ENCODE measurements at places on chromosomes 6 and 20. TPM values are rescaled to one million over a fixed set of nuclear protein-coding genes. Genes with fewer than 3 reads are reported as not detected.

GRCh38 chr6:33251395-33252012 lies 20.2 kb downstream of the VPS52 start:
- peak overlapping the region; percentile 73 for H3K27ac ChIP-seq
- H3K36me3 ChIP-seq, result peaks cover 32% of the 10 kb centered on the region
- peaks cover 39% of the 10 kb centered on the region for H3K4me1 ChIP-seq
- H3K4me3 ChIP-seq, result peak overlapping the region; percentile 20
- peaks cover 3% of the 10 kb centered on the region for H3K27me3 ChIP-seq
- DNase-seq, result no peak

DNA sequence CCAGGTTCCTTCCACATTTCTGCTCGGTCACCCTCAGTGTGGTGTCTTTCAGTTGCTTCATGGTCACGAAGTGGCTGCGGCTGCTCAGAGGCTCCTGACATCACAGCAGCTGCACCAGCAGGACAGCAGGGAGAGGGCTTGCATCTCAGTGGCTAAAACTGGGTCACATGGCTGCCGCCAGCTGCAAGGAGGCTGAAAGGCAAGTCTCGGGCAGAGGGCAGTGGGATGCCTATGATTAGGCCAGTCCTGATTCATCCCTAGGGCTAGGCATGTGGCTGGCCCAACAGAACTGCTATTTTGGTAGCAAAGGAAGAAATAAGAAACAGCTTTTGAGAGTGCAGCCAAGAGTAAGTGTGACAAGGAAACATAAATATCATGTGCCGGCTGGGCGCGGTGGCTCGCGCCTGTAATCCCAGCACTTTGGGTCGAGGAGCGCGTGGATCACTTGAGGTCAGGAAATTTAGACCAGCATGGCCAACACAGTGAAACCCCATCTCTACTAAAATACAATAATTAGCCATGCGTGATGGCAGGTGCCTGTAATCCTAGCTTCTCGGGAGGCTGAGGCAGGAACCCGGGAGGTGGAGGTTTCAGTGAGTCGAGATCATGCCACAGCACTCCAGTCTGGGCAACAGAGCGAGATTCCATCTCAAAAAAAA lies 46.6 kb downstream of the RBM38 start:
- peaks cover 46% of the 10 kb centered on the region for H3K4me1 ChIP-seq
- no peak overlapping the region for H3K4me3 ChIP-seq
- no peaks in the 10 kb centered on the region for H3K27me3 ChIP-seq
- DNase-seq, result no peak

DNA sequence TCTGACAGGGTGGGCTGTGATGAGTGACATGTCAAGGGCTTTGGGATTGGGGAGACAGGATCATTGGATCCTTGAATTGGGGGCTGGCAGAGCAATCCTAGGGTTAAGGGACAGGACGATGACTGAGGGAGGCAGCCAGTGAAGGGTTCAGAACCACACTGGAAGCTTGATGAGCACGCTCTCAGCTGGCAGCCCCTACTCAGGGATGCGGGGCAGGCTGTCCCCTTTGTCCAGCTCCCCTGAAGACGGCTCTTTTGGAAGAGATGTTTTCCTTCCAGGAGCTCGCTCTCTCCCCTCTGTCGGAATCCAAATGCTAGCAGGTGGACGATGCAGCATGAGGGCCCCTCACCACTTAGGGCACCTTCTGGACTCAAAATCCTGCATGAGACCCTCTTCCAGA lies 8.4 kb downstream of the TGM3 start:
- H3K27ac ChIP-seq, result no peak overlapping the region
- H3K4me3 ChIP-seq, result no peak overlapping the region
- DNase-seq, result no peak

GRCh38 chr20:49697071-49697470 lies 16.6 kb downstream of the B4GALT5 start:
- H3K4me1 ChIP-seq, result peaks cover 41% of the 10 kb centered on the region
- no peak for DNase-seq
- no peaks in the 10 kb centered on the region for H3K36me3 ChIP-seq
- H3K27me3 ChIP-seq, result no peaks in the 10 kb centered on the region

- no peak overlapping the region for H3K27ac ChIP-seq
- no peaks in the 10 kb centered on the region for H3K36me3 ChIP-seq
- DNase-seq, result no peak
- H3K4me3 ChIP-seq, result no peak overlapping the region
Measured at GRCh38 chr6:70901324-70901723, 55.5 kb downstream of the B3GAT2 start.

DNA sequence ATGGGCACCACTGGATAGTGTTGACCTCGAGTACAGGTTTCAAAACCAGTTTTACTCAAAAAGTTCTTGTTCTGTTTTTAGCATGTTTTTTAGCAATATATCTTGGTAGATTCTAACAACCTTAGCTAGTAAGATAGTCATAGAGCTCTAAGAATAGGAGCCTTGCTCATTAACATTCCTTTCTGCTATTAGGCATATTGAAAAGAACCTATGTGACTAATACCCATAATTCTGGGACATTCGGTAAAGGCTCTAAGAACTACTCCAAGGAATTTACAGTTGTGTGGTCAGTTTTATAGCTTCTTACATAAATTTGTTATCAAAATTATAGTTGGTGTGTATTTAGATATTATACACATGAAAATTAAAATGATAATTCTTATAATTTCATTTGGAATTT lies 11.6 kb downstream of the SLC9A8 start:
- peak overlapping the region; percentile 32 for H3K4me3 ChIP-seq
- DNase-seq, result no peak
- H3K4me1 ChIP-seq, result peaks cover 58% of the 10 kb centered on the region
- peaks cover 61% of the 10 kb centered on the region for H3K36me3 ChIP-seq
- peak overlapping the region; percentile 89 for H3K27ac ChIP-seq

DNA sequence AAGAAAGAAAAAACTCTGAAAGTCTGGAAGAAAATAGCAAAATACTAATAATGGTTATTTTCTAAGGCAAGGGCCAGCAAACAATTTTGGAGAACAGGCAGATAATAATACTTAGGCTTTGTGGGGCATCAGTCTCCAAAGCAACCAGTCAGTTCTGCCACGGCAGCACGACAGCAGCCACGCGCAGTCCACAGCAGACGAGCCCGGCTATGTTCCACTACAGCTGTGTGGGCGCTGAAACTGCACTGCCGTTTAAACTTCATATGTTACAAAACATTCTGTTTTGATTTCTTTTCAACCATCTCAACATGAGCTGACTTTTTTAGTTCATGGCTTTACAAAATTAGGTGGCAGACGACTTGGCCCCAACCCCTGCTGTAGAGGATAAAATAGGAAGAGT lies 29.9 kb downstream of the MRS2 start:
- H3K4me1 ChIP-seq, result peaks cover 3% of the 10 kb centered on the region
- no peaks in the 10 kb centered on the region for H3K36me3 ChIP-seq
- H3K27ac ChIP-seq, result no peak overlapping the region
- no peaks in the 10 kb centered on the region for H3K27me3 ChIP-seq
- H3K4me3 ChIP-seq, result no peak overlapping the region
- DNase-seq, result no peak

- H3K36me3 ChIP-seq, result peaks cover 68% of the 10 kb centered on the region
- H3K27me3 ChIP-seq, result no peaks in the 10 kb centered on the region
- DNase-seq, result peak; percentile 87
- H3K4me3 ChIP-seq, result peak overlapping the region; percentile 35
- H3K4me1 ChIP-seq, result peaks cover 84% of the 10 kb centered on the region
- peak overlapping the region; percentile 88 for H3K27ac ChIP-seq
Measured at GRCh38 chr6:130132286-130132701, 90.5 kb downstream of the SAMD3 start.

GRCh38 chr6:151501511-151502136 lies 7.8 kb downstream of the CCDC170 start:
- H3K4me1 ChIP-seq, result peaks cover 12% of the 10 kb centered on the region
- H3K27me3 ChIP-seq, result peaks cover 19% of the 10 kb centered on the region
- H3K4me3 ChIP-seq, result no peak overlapping the region
- no peak overlapping the region for H3K27ac ChIP-seq

- DNase-seq, result no peak
- no peak overlapping the region for H3K4me3 ChIP-seq
- H3K4me1 ChIP-seq, result peaks cover 6% of the 10 kb centered on the region
- no peak overlapping the region for H3K27ac ChIP-seq
- H3K27me3 ChIP-seq, result peaks cover 35% of the 10 kb centered on the region
- no peaks in the 10 kb centered on the region for H3K36me3 ChIP-seq
Measured at GRCh38 chr20:46712056-46712636, 2.7 kb downstream of the SLC2A10 start.

GRCh38 chr6:2008383-2008976 lies 236.9 kb downstream of the GMDS start:
- H3K4me1 ChIP-seq, result no peaks in the 10 kb centered on the region
- H3K36me3 ChIP-seq, result peaks cover 5% of the 10 kb centered on the region
- H3K4me3 ChIP-seq, result no peak overlapping the region
- H3K27ac ChIP-seq, result no peak overlapping the region

GRCh38 chr20:64001607-64002011 lies 20.7 kb downstream of the PRPF6 start:
- no peak overlapping the region for H3K27ac ChIP-seq
- no peaks in the 10 kb centered on the region for H3K4me1 ChIP-seq
- H3K4me3 ChIP-seq, result no peak overlapping the region
- H3K36me3 ChIP-seq, result peaks cover 34% of the 10 kb centered on the region
- H3K27me3 ChIP-seq, result no peaks in the 10 kb centered on the region

DNA sequence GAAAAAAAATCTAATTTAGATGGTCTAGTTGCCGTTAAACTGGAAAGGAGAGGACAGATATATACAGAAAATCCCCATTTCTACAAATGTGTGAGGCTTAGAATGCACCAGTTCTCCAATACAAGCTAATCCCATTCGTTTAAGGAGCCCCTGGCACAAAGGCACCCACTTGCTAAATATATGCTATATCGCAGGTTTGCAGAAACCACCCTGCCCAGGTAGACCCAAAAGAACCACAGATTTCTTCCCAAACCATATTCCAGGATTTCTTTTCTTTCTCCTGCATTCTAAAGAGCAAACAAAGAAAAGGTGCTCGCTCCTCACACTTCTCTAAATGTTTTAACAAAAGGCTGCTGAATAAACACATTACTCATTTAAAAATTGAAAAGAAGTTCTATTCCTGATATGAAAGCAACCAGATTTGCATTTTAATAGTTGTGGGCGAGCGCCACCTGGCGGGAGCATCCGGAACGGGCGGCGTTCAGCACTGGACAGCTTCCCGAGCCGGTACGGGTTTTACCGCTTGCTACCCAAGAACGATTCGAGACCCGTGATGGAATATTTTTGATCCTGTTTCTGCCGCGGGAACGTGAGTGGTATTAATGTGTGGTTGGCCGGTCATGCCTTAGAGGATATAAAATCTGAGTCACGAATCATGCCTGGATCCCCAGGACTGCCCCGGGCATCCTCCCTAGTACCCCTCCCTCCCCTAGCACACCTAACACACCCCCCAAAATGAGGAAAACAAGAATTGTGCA lies 2.1 kb downstream of the PTPRT start:
- no peak overlapping the region for H3K4me3 ChIP-seq
- H3K27me3 ChIP-seq, result peaks cover 28% of the 10 kb centered on the region
- DNase-seq, result peak; percentile 69
- H3K36me3 ChIP-seq, result no peaks in the 10 kb centered on the region
- no peak overlapping the region for H3K27ac ChIP-seq
- H3K4me1 ChIP-seq, result peaks cover 5% of the 10 kb centered on the region

DNA sequence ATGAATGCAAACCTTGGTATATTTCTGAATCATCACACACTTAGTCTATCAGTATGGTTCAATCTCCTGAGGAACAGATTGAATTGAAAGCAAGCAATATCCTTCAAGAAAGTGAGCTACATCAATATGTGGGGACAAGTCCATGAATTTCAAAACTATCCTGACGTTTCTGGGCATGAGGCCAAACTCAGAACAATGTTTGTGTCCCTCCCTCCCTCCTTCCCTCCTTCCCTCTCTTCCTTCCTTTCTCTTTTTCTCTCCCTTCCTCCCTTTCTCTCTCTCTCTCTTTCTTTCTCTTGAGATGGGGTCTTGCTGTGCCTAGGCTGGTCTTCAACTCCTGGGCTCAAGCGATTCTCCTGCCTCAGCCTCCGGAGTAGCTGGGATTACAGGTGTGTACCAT lies 27.9 kb upstream of the SYNCRIP start:
- no peaks in the 10 kb centered on the region for H3K27me3 ChIP-seq
- H3K4me1 ChIP-seq, result peaks cover 69% of the 10 kb centered on the region
- no peak for DNase-seq

GRCh38 chr6:159116343-159116742 lies 52.9 kb upstream of the FNDC1 start:
- H3K4me1 ChIP-seq, result peaks cover 11% of the 10 kb centered on the region
- DNase-seq, result no peak
- H3K4me3 ChIP-seq, result no peak overlapping the region
- peaks cover under 1% of the 10 kb centered on the region for H3K27me3 ChIP-seq
- H3K36me3 ChIP-seq, result no peaks in the 10 kb centered on the region

DNA sequence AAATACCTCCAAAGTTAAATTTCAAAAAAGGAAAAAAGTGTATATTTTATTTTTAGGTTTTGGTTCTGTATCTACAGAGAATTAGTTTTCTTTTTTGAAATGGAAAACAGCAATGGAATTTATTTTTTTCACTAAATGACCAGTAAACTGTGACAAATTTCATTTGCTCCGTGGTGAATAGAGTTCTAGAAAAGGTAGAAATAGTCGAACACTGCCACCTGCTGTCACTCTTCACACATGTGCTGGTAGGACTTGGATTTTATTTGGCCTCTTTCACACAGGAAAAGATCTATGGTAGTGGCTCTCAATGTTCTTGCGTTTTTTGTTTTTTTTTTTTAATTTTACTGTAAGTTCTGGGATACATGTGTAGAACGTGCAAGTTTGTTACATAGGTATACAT lies 312.5 kb downstream of the EYA4 start:
- peaks cover 3% of the 10 kb centered on the region for H3K27me3 ChIP-seq
- no peak overlapping the region for H3K4me3 ChIP-seq
- no peaks in the 10 kb centered on the region for H3K36me3 ChIP-seq
- H3K27ac ChIP-seq, result no peak overlapping the region
- DNase-seq, result peak; percentile 39

DNA sequence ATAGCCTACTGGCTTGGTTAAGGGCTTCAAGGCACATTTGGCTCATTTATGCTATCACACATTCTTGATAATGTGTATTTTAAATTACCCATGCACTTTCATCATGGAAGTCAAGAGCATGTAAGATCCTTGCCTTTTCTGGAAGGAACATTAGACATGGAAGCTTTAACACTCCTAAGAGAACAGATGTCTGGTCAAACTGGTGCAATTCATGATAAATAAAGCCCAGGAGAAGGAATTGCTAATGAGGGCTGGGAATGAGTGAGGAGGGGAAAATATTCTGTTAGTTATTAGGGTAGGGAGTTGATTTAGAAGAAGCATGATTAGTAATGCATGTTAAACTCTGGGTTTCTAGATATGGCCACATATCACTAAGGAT lies 688.6 kb upstream of the CITED2 start:
- no peak for DNase-seq
- H3K4me3 ChIP-seq, result no peak overlapping the region

Gene TMC2
- total RNA-seq, result not detected

Gene TUBB2B
- total RNA-seq, result not detected

Gene GJA10
- not detected for total RNA-seq

Gene OR2H1
- not detected for total RNA-seq
